ENCODE measurements at places on chromosomes 6 and 20.

GRCh38 chr20:60327971-60328660 lies 369.9 kb downstream of the CDH26 start:
- DNase-seq, result no peak

- DNase-seq, result no peak
These were observed 112.6 kb upstream of the TRAF3IP2 start for GRCh38 chr6:111718326-111718725.

GRCh38 chr20:16228722-16229121 lies 344.5 kb downstream of the KIF16B start:
- DNase-seq, result no peak

DNA sequence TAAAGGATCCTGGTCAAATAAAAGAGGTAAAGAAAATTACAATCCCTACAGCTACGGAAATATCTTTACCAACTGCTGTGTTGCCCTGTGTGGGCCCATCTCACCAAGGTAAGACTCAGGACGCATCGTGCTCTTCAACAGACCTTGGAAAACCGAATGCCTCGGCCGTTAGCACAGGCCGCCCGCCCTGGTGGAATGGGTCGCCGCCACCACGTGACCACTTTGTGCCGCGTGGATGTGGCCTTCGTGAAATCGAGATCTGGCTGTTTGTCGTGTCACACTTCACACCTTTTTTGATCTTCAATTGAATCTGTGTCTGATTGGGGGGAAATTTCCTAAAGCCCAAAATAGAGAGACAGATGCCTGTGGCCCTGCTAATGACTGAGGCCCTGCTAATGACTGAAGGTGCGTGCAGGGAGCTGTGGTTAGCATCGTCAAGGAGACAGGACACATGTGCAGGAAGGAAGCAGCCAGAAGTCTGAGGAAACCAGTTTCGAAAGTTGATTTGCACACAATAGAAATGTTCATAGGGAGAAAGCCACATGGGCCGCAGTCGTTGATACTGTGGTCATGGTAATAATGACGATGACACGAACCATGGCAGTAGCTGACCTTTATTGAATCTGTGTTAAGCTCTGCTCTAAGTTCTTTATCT lies 175.7 kb upstream of the SNX9 start:
- DNase-seq, result no peak

GRCh38 chr20:32526125-32526524 lies 59.0 kb downstream of the NOL4L start:
- no peak for DNase-seq
